ENCODE measurements at places on chromosomes 5 and 9. TPM values are rescaled to one million over a fixed set of nuclear protein-coding genes. Genes with fewer than 3 reads are reported as not detected.

GRCh38 chr5:35192506-35192905 lies 37.8 kb downstream of the PRLR start:
- DNase-seq, result no peak

DNA sequence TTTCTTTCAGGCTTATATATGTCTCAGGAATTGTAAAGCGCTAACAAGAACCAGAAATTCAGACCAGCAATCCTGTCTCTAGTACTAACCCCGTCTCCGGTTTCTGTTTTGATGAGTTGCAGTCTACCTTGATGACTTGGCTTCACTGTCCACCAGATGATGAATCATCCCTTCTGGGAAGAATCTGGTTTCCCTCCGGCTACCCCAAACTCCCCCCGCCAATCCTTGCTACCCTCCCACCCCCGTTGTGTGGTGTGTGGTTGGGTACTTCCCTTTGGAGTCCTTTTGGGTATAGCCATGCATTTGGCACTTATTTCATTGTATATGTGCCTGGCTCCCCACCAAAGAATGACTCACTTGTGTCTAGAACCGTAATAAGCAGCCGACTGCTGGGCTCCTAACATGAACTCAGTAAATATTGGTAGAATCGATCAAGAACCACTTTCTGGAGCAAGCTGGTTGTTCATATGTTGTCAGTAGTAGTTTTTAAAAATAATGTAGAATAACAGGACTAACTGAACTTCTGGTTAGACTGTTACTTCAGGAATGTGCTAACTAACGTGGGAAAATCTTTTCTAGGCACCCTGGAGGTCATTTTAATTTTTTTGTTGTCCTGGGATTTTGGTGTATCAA lies 8.3 kb upstream of the TGFBI start:
- no peak for DNase-seq

The JAK2 gene
- total RNA-seq, result 22.3 TPM

DNA sequence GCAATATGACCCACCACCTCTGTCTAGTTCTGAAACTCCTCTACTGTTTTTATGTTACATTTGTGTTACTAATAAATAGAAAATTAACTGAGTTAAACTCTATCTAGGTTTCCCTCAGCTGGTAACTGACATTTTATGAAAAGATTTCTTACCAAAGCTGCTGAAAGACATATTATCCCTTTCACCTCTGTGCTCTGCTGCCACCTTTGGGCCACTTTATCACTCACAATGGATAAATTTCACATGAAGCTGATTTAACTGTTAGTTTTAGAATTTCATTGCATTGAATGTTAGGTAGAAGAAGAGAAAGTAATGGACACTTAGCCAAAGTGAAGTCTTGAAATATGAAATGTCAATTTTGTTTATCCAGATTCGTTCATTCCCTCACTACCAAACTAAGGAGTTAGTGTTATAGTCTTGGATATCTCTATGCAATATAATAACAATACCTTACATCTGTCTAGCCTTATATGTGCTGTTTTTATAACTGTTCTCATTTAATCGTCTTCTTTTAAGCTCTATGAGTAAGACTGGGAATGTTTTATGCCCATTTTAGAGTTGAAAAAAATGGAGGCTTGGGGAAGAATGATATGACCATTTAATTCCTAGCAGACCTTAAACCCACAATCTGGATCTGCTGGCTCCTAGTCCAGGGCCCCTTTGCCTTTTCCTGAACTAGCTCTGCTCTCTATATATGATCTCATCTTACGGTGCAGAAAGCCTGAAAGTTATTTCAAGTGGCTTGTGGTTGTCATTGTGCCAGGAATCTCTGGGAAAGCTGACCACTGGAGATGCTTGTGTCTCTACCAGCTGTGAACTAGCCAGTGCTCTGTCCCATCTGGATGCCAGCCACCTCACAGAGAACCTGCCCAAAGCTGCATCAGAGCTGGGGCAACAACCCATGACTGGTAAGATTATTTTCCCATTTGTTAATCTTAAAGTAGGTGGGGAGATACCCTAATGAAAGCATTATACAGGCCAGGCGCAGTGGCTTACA lies 97.1 kb downstream of the GOLPH3 start:
- DNase-seq, result no peak

The TMEM215 gene
- not detected for total RNA-seq

The BAAT gene
- not detected for total RNA-seq

Data from Peyer's patch (tissue), 4 donors.